Gastrocnemius medialis (tissue), 4 donors: ENCODE measurements at places on chromosomes 12 and 14.

DNA sequence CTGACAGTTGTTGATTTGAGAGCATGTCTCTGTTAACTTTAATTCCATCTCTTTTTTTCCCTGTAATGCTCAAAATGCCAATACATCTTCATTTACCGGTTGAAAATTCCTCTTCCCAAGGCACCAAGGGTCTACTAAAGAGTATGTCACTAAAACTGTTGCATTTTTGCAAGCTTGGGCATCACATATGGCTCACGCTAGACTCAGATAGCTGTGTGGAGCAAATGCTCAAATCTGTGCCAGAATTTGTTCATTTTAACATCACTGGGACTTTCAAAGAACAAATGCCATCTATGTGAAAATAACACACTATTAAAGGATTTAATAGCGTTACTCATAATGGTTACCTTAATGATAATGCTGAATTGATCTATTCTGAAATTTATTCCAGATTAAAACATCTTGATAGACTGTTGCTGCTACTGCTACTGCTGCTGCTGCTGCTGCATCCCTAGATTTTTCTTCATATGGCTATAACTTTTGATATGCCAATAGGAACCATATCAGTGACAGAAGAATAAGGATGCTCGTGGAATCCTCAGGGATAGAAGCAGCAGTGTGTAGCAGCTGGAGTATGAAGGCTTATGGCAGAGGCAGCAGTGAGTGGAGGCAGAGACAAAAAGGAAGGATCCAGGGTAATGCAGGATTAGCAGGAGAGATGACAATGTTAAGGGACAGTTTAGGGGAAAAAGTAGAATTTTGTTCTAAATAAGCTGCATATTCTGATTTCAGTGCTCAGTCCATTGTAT lies 57.3 kb downstream of the MGAT4C start:
- no peaks in the 10 kb centered on the region for H3K27me3 ChIP-seq
- no peak overlapping the region for H3K4me3 ChIP-seq
- no peak for DNase-seq
- H3K4me1 ChIP-seq: no peaks in the 10 kb centered on the region
- H3K36me3 ChIP-seq: no peaks in the 10 kb centered on the region

DNA sequence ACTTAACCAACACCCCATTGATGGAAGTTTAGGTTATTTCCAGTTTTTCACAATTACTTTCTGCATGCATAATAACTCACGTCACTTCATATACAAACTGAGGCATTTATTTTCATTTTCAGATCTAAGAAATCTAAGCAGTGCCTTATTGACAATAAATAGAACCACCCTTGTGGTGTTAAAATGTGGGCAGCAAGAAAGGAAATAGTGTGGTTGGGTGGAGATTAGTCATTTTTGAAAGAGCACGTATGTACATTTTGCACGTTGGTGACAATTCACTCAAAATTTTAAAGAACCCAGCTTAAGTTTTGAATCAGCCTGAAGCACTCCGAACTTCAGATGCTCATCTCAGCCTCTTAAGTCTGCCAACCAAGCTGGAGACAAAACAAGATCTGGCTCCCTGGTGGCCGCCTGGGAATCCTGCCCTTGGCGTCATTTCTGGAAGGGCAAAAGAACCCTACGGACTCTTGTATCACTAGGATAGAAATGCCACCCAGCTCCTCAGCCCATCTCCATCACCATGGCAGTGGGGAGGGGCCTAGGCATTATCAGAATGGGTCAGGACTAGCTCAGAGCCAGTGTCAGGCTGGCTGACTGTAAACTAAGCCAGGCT lies 89.5 kb upstream of the BCL2L14 start:
- no peak overlapping the region for H3K4me3 ChIP-seq
- peaks cover 6% of the 10 kb centered on the region for H3K4me1 ChIP-seq
- H3K27me3 ChIP-seq: no peaks in the 10 kb centered on the region
- no peak overlapping the region for H3K27ac ChIP-seq

- H3K36me3 ChIP-seq: no peaks in the 10 kb centered on the region
- H3K4me1 ChIP-seq: peaks cover 46% of the 10 kb centered on the region
- no peaks in the 10 kb centered on the region for H3K27me3 ChIP-seq
- DNase-seq: peak; percentile 77
- H3K4me3 ChIP-seq: peak overlapping the region; percentile 78
Measured at GRCh38 chr12:52023182-52023975, 16.6 kb downstream of the TAMALIN start.

DNA sequence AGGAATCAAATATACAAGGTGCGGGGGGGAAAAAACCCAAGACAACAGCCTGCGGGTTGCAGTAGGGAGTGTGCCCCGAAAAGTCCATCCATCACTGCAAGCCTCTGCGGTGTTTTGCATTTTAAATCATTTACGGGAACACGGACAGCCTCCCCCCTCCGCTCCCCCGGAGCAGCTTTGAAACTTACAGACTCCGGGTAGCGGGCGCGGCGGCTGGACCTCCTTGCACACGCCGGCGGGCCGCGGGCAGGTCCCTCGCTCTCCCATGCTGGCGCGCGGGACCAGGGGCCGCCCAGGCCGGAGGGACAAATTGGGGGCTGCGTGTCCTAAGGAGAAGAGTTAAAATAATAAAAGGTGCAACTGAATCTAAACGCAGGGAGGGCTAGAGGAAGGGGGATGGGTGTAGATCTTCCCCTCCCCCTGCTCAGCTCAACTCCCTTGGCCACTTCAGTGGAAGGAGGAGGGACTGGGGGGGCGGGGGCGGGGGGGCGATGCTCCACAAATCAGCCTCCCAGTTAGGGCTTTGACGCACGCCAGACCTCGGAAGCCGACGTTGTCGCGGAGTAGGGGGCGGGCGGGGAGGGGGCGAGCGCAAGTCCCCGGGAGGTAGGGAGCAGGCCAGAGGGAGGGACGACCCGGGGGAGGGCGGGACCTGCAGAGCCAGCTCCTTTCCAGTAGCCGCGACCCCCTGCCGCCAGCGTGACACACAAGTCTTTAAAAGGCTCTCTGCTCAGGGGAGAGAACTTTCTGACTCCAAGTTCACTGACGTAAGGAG lies at the start of gene KCNJ8:
KCNJ8 (minus strand) TSS at position 349 of the 775 bp plus-strand sequence. CDS start 1,090 bp downstream, outside the sequence.
- no peaks in the 10 kb centered on the region for H3K36me3 ChIP-seq
- peak; percentile 44 for DNase-seq
- H3K27me3 ChIP-seq: peaks cover 5% of the 10 kb centered on the region
- H3K4me3 ChIP-seq: peak within 1 kb of the TSS; percentile 59
- no peaks in the 10 kb centered on the region for H3K4me1 ChIP-seq

DNA sequence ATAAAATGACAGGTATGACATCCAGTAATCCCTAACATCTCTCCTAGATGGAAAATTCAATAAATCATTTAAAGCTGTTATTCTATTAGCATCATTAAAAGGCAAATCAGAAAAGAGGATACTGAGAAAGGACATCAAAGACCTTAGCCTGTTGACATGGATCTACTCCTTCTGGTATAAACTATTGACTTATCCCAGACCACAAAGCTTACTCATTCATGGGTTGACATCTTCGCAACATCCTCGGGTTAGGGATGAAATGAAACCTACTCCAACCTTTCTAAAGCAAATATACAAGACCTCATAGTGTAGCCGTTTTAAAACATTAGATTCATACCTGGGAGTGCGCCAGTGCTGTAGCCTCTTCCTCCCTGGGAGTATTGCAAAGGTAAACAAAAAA lies 191.5 kb upstream of the BTG1 start:
- H3K36me3 ChIP-seq: no peaks in the 10 kb centered on the region
- H3K4me1 ChIP-seq: no peaks in the 10 kb centered on the region
- no peak overlapping the region for H3K4me3 ChIP-seq

DNA sequence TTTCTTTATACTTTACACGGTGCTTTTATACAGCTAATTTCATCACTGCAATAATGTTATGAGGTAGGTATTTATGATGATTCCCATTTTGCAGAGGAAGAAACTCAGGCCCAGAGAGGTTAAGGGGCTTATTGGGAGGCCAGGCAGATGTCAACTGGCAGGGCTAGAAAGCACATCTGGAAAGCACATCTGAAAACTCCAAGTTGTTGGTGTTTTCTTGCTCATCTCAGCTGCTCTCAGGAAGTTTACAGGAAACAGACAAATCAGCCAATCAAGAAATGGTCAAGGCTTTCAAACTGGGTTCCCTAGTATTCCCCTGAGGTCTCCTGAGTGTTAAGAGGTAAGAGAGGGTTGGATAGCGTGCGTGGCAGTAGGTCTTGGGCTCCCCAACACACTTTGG lies 124.1 kb upstream of the MED13L start:
- H3K27me3 ChIP-seq: no peaks in the 10 kb centered on the region
- no peaks in the 10 kb centered on the region for H3K36me3 ChIP-seq
- DNase-seq: no peak
- H3K27ac ChIP-seq: no peak overlapping the region

DNA sequence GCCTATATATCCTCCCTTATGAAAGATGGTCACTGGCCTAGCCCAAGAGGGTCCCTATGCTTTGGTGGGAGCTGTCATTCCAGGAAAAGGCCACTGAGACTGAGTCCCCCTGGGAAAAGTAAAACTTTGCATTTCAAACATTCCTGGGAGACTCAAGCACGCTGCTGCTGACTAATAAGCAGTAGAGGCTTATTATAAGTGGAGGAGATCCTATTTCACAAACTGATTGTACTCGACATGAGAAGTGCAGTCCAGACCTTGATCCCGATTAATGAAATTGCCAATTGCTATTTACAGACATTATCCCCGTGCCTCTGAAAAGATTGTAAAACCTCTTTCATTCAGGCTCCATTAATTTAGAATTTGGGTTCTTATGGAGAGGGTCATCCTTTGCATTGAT lies 96.6 kb downstream of the EMP1 start:
- H3K36me3 ChIP-seq: no peaks in the 10 kb centered on the region

DNA sequence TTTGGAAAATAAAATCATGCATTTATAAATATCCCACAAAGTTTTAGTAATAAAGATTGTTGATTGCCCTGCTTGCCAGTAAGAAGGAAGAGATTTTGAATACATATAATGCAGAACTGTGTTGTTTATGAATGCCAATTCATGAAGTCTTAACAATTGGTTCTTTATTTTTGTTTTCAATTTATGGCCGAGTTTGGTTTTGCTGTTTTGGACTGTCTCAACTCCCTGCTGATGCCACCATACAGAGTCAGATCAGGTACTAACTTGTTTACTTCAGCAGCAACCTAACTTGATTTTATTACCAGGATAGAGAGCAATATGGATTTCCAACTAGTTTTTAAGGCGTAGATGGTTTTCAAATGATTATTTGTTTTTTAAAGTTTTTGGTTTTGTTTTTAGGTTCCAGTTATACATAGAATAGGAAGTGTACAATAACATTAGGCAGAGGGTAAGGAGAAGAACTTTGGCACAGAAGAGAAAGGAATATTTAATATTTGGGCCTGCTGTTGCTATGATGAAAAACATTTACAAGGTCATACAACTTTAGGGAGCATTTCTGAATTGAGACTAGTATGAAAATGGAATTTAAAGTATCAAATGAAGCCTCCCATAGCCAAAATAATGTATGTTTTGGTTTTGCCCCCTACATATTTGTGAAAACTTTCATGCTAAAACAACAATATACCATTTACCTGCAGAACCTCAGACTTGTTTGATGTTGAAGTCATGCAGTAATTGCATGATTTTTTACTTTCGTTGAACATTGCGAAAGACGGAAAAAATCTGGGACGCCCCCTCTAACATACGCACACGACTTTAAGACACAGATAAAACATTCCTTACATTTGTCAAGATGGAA lies 904 bp upstream of the FAM177A1 start:
- peaks cover 27% of the 10 kb centered on the region for H3K4me1 ChIP-seq
- H3K4me3 ChIP-seq: peak overlapping the region; percentile 77
- DNase-seq: no peak
- H3K27me3 ChIP-seq: no peaks in the 10 kb centered on the region

- no peak overlapping the region for H3K27ac ChIP-seq
- H3K4me3 ChIP-seq: no peak overlapping the region
- no peaks in the 10 kb centered on the region for H3K36me3 ChIP-seq
Measured at GRCh38 chr12:8689681-8690080, 8.1 kb upstream of the RIMKLB start.

GRCh38 chr12:107503887-107504885 lies 181.4 kb upstream of the PWP1 start:
- no peaks in the 10 kb centered on the region for H3K27me3 ChIP-seq
- H3K36me3 ChIP-seq: no peaks in the 10 kb centered on the region
- no peak overlapping the region for H3K4me3 ChIP-seq
- no peak for DNase-seq
- no peak overlapping the region for H3K27ac ChIP-seq
- no peaks in the 10 kb centered on the region for H3K4me1 ChIP-seq

DNA sequence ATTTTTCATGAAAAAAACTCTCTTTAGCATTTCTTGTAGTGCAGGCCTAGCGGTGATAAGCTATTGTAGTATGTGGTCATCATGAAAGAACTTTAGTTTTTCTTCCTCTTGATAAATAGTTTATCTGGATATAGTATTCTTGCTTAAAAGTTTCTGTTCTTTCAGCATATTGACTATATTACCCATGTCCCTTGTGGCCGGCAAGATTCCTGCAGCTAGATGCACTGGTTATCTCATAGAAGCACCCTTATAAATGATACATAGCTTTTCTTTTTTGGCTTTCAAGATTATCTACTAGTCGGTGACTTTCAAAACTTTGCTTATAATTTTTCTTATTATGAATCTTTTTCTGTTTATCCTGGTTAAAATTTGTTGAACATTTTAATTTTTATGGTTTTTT lies 234.8 kb downstream of the ALG10 start:
- H3K27me3 ChIP-seq: no peaks in the 10 kb centered on the region
- no peak overlapping the region for H3K4me3 ChIP-seq
- no peak overlapping the region for H3K27ac ChIP-seq

DNA sequence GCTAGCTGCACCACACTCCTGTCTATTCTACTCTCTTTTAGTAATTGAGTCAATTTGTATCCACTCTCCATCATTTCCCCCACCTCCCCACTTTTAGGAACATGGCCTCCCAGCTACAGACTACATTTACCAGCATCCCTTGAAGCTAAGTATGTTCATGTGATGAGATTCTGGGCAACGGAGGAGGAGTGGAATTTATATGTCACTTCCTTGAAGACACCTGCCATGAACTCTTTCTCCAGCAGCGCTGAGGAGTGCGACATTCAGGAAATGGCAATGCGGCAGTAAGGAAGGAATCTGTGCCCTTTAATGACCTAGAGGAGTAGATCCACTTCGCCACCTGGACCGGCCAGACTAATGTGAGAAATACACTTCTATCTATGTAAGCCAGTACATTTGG lies 243.7 kb upstream of the DIO2 start:
- peaks cover 11% of the 10 kb centered on the region for H3K4me1 ChIP-seq
- peak overlapping the region; percentile 70 for H3K27ac ChIP-seq
- H3K4me3 ChIP-seq: peak overlapping the region; percentile 42
- H3K27me3 ChIP-seq: no peaks in the 10 kb centered on the region
- DNase-seq: peak; percentile 38
- H3K36me3 ChIP-seq: no peaks in the 10 kb centered on the region

- no peaks in the 10 kb centered on the region for H3K36me3 ChIP-seq
- H3K27ac ChIP-seq: no peak overlapping the region
- DNase-seq: no peak
- no peaks in the 10 kb centered on the region for H3K27me3 ChIP-seq
- no peak overlapping the region for H3K4me3 ChIP-seq
Measured at GRCh38 chr12:10304161-10304574, 3.5 kb upstream of the KLRD1 start.

DNA sequence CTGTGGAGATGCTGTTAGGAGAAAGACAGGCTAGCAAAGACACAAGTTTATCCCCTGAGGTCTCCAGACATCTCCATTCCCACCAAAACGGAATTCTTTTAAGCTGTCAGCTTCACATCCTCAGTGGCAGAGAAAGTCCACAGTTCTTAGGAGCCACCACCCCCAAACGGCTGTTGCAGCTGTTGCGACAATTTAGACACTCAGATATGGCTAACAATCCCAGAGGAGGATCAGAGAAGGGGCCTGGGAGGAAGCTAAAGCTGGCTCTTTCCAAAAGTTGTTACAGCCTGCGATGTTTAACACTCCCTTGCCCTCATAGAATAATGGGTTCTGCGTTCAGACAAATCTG lies 1.9 kb upstream of the ATP5MC2 start:
- peaks cover 18% of the 10 kb centered on the region for H3K4me1 ChIP-seq
- H3K4me3 ChIP-seq: peak overlapping the region; percentile 74
- no peaks in the 10 kb centered on the region for H3K27me3 ChIP-seq
- DNase-seq: no peak
- H3K36me3 ChIP-seq: no peaks in the 10 kb centered on the region
- peak overlapping the region; percentile 93 for H3K27ac ChIP-seq
